Glutamatergic neuron (in vitro differentiated cells): ENCODE measurements at places on chromosomes 12 and 14.

GRCh38 chr12:18421867-18422266 is 160.5 kb downstream of the PIK3C2G start:
- DNase-seq, result no peak

- no peak for DNase-seq
These were observed 4.1 kb downstream of the C12orf75 start for GRCh38 chr12:105334582-105334981.

DNA sequence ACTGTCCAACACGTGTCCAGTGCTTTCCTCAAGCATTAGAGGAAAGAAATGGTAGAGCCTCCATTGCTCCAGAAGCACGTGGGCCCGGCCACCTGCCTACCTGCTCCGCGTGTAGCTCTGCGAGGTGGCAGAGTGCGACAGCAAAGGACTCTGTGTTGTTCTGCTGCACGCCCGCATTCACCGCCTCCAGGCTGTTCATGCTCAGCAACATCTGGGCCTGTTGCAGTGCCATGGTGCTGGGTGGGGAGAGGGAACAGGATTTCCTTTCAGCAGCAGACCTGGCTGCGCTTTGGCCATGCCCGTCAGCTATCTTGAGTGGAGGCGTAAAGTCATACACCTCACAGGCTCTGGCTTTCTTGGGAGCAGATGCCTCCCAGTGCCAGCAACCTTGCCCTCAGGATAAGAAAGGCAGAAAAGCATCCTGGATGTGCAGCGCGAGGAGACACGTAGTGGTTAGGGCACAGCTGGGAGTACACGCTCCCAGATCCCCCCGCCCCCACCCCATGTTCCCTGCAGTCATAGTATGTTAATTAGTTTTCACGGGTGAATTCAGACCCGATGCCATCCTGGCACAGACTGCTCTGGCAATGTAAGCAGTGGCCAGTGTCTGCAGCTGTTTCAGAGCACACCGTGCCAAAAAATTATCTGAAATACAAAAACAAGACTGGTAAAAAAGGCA is 25.1 kb downstream of the ANAPC5 start:
- DNase-seq, result no peak

GRCh38 chr14:95190857-95191256 is 33.5 kb upstream of the DICER1 start:
- DNase-seq, result no peak

GRCh38 chr12:106189341-106189740 is 50.6 kb upstream of the NUAK1 start:
- no peak for DNase-seq

DNA sequence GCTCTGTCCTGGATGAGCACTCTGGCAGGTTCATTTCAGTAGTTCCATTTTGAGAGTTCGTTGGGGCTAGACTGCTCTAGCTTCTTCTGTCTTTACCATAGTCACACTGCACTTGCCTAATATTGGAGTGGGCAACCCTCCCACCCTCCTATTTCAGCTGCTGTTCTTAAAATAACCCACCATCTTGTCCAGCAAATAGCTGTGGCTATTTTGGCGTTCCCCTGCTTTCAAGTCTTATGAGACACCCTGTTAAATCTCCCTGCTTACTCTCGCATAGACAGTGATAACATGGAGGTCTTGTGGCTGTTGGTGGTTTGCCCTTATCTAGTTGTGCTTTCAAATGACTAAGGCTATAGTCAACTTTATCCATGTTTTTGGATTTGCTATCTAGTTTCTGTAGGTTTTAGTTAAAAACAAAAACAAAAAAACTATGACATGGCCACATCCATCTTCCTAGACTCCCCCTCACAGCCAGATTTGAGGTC is 65.5 kb downstream of the LRP6 start:
- no peak for DNase-seq

DNA sequence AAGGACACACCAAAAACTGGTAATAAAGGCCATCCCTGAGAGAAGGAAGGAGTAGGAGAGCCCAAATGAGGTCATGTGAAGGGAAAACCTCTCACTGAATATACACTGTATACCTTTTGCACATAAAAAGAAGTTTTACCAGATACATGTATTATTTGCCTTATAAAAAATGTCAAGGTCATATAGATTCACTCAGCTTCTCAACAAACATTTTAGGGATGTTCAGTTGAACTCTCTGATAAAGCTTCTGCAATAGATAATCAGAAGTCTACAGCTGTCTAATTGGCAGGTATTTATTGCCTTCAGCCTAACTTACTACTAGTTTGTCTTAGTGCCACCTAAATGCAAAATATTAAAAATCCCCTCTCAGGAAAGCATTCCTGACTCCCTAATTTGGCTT is 8.7 kb downstream of the SLC11A2 start:
- no peak for DNase-seq

- no peak for DNase-seq
These were observed 14.4 kb downstream of the SPRYD3 start for GRCh38 chr12:53064613-53065436.

DNA sequence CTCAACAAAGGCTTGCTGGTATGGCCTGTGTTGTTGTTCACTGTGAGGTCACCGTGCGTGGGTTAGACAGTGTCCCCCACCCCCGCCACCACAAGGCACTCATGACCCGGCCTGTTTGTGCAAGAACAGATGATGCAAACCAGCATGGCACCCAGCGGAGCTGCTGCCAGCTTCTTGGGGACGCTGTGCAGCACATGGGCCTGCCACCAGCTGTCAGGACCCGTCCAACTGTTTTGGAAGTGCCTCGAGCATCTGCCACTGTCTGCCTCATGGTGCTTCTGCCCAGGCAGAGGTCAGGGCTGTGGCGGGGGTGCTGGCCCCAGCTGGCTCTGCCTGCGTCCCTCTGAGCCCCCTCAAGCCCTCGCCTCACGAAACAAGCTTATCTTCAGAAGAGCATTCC is 1.5 kb downstream of the ASB2 start:
- DNase-seq, result peak; percentile 68

DNA sequence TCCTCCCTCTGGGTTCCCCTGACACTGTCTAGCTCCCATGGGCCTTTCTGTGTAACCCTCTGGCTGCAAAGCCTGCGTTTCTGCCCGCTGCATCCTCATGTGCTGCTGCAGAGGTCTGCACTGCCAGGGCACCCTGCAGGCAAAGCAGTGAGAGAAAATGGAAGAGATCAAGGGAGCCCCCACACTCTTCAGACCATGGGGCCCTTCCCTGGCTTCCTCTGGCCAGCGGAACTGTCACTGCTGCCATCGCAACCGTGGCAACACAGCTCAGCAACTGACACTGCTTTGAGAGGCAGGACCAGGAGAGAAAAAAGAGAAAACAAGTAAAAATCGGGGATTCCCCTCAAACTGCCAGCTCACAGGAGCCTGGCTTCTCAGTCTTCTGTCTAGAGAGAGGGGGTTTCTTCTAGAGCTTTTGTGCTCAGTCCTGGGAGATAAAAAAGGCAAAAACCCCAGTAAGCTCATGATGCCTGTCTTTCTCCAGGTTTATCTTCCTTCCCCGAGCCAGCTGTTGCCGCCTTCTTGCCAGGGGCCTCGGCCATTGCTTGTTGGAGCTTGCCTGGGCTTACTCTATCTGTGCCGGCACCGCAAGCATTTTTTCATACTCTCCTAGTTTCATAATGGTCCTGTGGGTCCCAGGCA is 38.9 kb downstream of the C14orf132 start:
- no peak for DNase-seq
